Left ventricle myocardium inferior (tissue), 1 donor: ENCODE measurements at places on chromosomes 3 and 15. TPM values are rescaled to one million over a fixed set of nuclear protein-coding genes. Genes with fewer than 3 reads are reported as not detected.

SOX14 gene
- total RNA-seq: not detected

DNA sequence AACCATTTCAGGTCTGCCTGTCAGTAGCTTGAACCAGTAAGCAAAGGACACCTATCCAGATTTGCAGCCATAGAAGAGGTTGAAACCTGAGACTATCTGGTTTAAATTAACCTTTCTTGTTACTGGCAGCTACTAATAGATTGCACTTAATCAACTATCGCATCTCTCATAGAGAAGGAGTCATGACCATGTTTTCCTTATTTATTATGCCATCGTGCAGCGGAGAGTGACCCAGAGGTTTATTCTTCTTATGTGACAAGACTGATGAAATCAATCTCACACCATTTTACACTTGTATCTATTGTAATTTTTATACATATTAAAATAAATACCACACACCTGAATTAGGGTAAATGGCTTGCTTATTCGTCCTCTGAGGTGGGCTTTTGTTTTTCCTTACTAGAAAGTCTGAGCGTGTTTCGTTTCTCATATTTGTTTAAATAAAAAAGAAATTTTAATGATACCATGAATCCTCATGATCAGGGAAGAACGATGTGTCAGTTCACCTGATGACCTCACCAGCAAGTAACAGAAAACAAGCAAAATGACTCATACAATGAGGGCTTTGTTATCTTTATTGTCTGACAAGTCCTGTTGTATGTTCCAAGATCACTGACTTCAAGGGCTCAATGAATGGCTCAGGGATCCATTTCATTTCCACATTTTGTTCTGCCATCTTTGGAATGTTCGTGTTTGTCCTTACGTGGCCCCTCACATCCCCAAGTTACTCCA is 379.5 kb upstream of the DPH6 start:
- DNase-seq: no peak

- DNase-seq: no peak
Observed at GRCh38 chr15:85318048-85318731, 62.2 kb upstream of the AKAP13 start.

ADGRG7 gene
- total RNA-seq: not detected

DLL4 gene
- 11.1 TPM for total RNA-seq

DNA sequence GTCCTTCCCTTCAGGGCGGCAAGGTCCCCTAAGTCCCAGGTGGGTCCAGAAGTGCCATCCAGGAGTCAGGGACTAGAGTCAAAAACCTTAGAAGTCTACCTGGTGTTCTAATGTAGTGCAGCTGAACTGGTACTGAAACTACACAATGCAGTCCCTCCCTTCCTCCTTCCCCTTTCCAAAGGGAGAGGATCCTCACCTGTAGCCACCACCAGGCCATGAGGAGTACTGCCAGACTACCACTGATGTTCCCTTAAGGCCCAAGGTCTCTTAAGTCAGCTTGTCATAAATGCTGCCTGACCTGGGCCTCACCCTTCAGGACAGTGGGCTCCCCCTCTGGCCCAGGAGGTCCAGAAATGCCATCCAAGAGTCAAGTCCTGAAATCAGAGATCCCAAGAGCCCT is 98.9 kb downstream of the ULK4 start:
- no peak for DNase-seq

GRCh38 chr3:81581966-81582599 is 179.4 kb downstream of the GBE1 start:
- DNase-seq: no peak

EIF2B5 gene
- 32.1 TPM for total RNA-seq

- DNase-seq: no peak
Observed at GRCh38 chr3:54873059-54874010, 54.5 kb downstream of the LRTM1 start.

- DNase-seq: no peak
Observed at GRCh38 chr3:10546820-10547263, 41.5 kb upstream of the ATP2B2 start.

CLDN1 gene
- total RNA-seq: 0.08 TPM

DNA sequence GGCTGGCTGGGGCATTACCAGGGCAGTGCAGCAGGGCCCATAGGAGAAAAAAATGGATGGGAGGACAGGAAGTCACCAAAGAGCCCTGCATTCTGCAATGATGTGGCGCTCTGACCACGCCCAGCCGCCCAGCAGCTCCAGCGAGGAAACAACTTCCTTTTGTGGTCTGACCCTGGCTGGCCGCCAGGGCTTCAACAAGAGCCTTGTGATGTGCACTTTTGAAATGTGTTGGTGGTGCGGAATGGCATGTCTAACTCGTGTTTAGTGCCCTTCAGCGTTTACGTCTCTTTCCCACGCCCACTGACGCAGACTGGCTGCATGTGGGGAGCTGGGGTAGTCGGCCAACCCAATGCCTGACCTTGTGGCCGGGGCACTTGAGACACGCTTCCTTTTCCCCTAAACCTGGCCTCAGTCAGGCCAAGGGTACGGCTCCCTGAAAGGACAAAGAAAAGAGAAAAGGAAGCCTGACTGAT is 81.9 kb upstream of the CTNNB1 start:
- DNase-seq: peak; percentile 91

- no peak for DNase-seq
Observed at GRCh38 chr3:102032491-102033383, 183.4 kb downstream of the NFKBIZ start.

GRCh38 chr3:141737093-141737492 is 1.0 kb upstream of the RNF7 start:
- DNase-seq: no peak

GRCh38 chr15:35768949-35769348 is 223.0 kb upstream of the DPH6 start:
- DNase-seq: no peak

DNA sequence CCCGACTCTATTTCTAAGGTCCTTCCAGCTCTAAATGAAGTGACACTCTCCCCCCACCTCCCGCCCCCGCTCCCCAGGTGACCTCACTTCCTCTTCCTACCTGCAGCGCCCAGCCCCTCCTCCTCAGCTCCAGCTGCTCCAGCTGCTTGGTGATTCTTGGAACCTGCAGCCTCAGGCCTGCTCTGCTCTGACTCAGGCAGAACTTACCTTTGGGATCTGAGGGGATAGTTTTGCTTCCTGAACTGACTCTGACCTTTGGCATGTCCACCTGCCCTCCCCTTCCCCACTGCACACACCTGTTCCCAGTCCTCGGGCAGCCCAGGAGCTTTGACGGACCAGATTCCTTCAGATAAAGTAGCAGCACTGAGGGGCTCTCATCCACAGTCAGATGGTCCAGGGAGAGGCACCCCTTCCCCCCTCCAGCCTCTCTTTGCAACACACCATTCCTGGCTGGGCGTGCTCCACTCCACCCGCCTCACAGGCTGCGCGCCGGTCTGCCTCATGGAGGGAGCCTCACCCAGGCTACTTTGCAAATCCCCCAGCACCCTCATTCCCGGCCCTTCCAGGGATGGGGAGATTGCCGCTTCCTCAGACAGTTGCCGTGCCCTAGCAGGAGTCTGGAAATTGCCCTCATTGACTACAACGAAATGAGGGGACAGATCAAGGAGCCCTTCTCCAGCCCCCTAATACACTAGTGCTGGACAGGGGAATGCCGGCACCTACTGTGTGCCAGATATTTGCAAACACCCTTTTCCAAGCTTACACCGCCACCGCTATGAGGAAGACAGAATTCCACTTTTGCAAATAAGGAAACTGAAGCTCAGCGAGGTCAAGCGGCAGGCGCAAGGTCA is 692 bp upstream of the C15orf39 start:
- DNase-seq: no peak

GRCh38 chr15:48915861-48916260 is 37.9 kb downstream of the EID1 start:
- no peak for DNase-seq

GRCh38 chr3:60298141-60298540 is 953.1 kb downstream of the FHIT start:
- no peak for DNase-seq
